ENCODE measurements at places on chromosomes 12 and 14.

DNA sequence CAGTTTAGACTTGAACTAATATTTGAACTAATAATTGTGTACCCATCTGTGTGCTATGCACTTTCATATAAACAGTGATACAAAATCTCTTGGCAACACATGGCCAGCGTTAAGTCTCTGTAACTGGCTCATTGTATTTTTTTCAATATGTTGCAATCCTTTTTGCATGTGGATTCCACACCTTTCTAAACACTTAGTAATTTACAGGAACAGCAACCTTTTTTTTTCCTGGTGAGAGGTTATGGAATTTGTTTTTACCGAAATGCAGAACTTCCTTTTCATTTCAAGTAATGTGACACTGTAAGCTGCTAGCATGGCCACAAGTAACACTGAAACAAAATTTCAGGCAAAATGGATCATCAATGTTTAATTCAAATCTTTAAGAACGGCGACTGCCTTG, 45.4 kb upstream of the EPS8 start:
- DNase-seq = no peak

DNA sequence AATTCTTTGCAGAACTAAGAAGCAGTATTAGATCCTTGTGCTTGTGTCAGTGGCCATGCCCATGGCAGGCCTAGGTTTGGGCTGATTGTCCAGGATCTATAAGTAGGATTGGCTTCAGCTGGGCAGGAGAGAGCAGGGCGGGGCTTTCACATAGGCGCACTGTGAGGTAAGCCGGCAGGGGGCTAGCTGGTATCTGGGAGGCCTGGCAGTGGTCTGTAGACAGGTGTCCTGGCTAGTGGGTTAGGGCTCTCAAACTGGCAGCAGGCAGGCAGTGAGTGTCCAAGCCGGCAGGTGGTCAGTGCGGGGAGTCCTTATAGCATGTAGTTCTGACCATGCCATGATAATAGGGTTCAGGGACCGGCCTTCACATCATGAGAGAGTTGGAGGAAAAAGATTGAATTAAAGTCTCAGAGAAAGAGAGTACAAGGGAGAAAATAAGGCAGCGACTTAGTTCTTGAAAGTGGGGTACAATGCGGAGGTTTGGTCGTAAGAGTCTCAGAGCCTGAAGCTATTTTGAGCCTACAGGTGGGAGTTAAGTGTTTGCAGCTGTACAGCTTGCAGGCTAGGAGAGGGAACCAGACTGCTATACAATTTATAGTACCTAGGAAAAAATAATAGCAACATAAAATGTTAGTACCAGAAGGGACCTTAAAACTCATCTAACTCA, 137.4 kb downstream of the TPH2 start:
- no peak for DNase-seq

DNA sequence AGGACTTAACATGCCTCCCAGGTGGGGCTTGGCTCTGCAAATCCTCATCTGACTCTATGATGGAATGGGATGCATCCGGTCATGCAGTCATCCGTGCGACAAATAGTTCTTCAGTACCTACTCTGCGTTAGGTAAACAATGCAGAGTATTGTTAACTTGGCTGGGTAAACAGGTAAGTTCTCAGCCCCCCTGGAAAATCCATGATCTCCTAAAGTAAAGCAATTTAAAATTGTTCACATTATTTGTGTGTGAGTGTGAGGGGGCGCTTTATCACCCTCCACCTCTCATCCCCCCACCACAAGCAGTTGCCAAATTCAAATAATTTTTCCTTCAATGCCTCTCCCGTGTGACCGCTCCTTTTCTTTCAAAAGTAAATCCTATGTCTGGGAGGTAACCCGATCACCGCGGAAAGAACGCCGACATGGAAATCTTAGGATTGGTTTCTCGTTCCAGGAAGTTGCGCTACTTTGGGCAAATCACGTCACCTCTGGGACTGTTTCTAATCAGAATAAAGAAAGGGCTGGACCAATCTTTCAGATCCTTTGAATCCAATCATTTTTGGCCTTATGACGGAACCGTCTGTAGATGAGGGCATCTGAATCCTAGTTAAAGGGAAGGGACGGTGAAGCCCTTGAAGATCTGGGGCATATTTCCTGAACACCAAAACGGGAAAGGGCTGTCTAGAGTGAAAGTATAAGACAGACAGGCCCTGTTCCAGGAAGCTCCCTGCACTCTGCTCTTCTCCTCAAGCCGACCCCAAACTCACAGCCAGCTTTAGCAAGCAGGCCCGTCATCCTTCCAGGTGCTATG, 44.0 kb upstream of the SINHCAF start:
- DNase-seq = no peak

- no peak for DNase-seq
Observed at GRCh38 chr12:98418357-98419075, 96.9 kb upstream of the TMPO start.

- no peak for DNase-seq
Observed at GRCh38 chr12:63450816-63451215, 217.5 kb downstream of the DPY19L2 start.

DNA sequence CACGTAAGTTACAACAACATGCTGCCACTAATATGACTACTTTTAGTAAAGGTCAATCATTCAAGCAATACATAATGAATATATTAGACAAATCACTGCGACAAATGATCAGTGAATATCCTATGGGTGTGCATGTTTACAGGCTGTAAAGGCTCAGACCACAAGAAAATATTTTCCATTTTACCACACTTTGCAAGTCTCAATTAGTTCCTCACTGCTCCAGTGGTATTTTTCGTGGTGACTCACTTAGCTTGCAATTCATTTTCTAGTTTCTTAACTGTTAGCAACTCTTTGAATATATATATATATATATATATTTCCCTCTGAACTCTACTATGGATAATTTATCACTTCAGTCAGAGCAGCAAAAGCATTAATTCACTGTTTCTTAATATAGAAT, 96.9 kb downstream of the EML5 start:
- DNase-seq = no peak

GRCh38 chr14:88790501-88791251, 2.1 kb downstream of the EML5 start:
- no peak for DNase-seq

DNA sequence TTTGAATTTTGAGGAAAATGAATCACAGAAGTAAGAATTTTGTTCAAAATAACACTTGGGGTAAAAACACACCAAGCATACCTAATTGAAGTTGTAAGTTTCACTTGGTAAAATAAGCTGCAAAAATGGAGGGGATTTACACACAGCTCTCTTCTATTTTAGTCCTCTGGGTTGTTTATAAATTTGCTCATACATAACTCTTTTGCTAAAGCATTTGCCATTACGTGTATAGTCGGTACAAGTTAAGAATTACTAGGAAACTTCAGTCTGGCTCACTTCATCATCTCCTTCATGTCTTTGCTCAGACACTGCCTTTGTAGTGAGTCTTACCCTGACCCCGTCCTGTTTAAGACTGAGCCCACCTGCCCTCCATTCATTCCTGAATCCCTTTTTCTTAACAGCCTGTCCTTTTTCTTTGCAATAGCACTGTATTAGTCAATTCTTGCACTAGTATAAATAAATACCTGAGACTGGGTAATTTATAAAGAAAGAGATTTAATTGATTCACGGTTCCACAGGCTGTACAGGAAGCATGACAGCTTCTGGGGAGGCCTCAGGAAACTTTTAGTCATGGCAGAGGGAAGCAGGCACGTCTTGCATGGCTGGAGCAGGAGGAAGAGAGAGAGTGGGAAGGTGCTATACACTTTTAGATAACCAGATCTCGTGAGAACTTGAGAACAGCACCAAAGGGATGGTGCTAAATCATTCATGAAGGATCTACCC, 451.1 kb downstream of the PCNX1 start:
- no peak for DNase-seq

- no peak for DNase-seq
Observed at GRCh38 chr14:92687681-92688433, 60.6 kb downstream of the LGMN start.

DNA sequence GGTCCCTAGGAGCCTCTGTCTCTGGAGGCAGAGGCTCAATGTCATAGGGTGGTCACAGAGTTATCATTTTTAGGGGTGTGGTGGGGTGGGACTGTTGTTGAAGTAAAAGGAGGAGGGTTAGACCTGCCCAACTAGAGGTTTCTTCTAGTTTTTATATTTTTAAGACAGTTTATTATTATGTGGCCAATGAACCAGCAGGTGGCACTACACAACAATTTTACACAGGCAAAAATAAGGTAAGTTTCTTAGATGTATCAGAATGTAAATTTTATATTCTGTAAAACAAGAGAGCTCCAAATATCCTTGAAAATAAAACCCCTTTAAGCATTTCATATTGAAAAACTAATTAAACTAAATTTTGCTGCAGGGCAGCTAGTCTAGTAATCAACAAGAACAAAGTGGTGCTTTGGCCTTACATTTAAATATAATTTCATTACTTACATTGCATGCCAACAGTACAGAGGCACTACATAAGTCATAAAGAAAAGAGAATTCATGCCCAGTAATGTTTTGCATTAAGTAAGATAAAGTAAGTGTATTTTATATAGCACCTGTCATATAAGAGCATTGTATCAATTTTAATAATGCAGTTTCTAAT, 22.2 kb upstream of the OVCH1 start:
- no peak for DNase-seq

DNA sequence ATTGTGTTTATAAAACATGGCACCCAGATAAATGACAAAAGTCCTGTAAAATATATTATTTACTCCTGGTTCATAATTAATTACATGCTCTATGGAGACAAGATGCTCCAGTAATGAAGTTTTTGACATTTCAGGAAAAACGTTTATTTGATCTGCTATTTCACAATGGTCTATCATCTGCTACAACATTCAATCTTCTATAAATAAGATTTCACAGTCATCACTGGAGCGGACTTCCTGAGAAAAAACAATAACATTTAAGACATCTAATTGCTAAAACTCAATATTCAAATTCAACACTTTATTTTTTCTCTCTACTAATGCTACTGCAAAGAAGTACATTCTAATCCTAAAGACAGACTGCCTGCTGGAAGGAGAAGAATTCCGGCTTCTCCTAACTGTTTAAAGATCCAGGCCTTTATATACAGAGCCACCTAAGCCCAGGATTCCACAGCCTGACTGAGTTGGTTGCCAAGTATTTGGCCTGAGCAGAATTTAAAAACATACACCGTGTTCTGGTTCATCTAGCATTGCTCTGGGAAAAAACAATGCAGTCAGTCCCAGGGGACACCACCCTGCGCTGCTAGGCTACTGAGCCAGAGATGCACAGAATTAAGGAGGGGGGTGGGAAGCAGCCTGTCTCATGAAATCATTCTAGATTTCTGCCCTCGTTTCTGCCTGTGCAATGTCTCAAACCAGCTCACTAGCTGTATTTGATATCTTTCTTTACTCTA, 58.0 kb downstream of the TMTC1 start:
- no peak for DNase-seq

DNA sequence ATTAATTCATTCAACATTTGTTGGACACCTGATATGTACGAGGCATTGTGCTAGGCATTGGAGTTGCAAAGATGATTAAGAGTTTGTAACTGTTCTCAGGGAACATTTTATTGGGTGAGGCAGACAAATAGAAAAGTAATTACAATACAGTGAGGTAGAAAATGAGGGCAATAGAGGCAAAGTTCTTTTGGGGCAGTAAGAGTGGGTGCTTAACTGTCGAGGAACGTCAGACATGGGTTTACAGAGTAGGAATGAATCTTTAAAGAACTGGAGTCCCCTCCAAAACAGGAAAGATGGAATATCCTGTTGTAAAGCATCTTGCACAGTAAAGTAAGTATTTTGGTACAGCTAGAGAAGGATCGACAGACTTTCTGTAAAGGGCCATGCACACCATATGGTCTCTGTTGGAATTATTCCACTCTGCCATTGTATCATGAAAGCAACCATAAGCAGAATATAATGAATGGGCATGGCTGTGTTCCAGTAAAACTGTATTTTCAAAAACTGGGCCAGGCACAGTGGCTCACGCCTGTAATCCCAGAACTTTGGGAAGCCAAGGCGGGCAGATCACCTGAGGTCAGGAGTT, 9.1 kb downstream of the CREBL2 start:
- DNase-seq = no peak

- no peak for DNase-seq
Observed at GRCh38 chr14:77148510-77149231, 7.1 kb upstream of the ZDHHC22 start.

- DNase-seq = no peak
Observed at GRCh38 chr14:85317491-85318021, 212.4 kb upstream of the FLRT2 start.

- peak; percentile 15 for DNase-seq
Observed at GRCh38 chr14:77459072-77459723, 1.3 kb downstream of the AHSA1 start.

DNA sequence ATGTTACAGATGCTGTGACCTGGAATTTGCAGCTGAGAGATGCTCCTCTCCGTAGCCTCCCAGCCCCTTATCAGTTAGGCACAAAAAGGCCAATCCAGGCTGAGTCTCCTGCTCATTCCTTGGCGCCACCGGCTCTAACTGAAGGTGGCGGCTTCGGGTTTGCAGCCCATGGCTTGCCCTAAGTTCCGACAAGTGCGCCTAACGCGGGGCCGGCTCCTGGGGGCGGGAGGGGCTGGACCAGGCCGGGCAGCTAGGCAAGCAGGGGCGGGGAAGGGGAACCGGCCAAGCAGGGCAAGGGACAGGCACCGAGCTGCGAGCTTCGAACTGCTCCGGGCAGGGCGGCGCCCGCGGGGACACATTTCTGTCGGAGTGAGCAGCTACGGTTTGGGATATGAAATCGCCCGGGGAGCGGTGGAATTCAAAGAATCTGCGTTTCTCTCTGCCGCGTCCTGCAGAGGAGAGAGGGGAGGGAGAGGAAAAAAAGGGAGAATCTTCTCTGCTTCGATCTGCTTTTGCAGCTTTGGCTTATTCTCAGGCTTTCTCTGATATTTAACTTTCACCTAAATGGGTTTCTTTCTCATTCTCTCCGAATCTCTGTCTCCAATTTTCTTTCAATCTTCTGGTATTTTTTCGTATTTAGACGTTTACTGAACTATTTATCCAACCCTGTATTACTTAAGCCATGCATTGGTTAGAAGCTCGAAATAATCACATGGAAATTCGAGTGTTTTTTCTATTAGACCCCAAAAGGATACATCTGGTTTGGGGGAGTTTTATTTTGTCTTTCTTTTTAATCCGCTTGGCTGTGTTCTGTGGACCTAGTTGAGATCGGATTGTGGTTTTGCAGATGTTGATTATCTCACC, 1.6 kb upstream of the HOXC12 start:
- no peak for DNase-seq

GRCh38 chr12:112167718-112168525, 42.6 kb downstream of the TRAFD1 start:
- no peak for DNase-seq

- DNase-seq = no peak
Observed at GRCh38 chr14:99395909-99396530, 84.6 kb downstream of the SETD3 start.

- no peak for DNase-seq
Observed at GRCh38 chr12:106814714-106815113, 40.2 kb downstream of the RIC8B start.

Data from stimulated activated CD4-positive, alpha-beta T cell treated with anti-CD3 and anti-CD28 coated beads, TNF-alpha, amount 100 ng/mL, for 24 hours (primary cell).